ENCODE measurements at places on chromosomes 2 and 18.
A peak's percentile ranks its signal among the peaks of the same experiment; 100 is the strongest.

DNA sequence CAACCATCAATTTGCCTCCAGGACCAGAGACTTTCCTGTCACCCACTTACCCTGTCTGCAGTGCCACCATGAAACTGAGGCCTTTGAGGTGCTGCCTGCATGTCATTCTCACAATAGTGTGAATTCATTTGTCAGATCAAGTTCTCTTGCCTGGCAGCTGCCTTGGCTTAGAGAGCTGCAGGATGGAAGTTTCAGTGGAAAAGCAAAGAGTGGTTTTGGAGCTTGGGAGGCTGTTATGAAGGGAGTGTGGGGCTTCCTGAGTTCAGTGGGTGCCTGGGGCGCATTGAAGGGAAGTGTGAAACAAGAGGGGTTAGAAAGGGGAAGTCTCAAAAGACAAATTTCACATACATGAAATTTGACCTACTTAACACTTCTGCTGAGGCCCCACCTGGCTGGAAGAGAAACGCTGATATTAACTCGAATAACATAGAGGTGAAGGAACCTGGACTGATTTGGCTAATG is 7.9 kb upstream of the LBH start:
- DNase-seq: no peak

DNA sequence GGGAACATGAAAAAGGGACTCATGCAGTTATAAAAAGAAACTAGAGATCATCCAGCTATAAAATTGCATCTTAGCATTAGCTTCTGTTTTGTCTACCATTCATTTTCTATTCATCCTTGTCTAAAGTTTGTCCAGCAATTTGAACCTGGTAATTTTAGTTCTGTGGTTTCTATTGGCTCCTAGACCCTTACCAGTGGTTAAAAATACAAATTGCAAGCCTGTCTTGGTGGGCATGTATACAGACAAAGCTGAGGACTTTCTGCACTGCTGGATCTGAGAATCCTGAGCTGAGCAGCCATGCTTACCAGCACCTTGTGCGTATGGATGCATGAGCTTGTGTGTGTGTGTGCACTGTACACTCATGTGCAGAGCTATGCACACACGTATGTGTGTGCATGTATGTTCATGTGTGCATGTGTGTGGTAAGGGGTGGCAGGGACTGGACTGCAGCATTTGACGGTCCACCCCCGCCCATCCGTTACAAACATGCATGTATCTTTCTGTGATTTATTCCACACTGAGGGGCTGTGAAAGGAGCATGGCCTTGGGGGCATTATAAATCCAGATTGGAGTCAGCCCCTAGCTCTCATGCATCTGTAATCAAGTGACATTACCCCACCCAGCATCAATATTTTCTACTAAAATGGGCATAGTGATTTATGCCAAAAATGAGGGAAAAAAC is 144.7 kb downstream of the FAM210A start:
- DNase-seq: no peak

- no peak for DNase-seq
Measured at GRCh38 chr2:205837663-205838062, 155.4 kb downstream of the NRP2 start.

GRCh38 chr2:60357996-60358395 is 195.5 kb downstream of the BCL11A start:
- no peak for DNase-seq

DNA sequence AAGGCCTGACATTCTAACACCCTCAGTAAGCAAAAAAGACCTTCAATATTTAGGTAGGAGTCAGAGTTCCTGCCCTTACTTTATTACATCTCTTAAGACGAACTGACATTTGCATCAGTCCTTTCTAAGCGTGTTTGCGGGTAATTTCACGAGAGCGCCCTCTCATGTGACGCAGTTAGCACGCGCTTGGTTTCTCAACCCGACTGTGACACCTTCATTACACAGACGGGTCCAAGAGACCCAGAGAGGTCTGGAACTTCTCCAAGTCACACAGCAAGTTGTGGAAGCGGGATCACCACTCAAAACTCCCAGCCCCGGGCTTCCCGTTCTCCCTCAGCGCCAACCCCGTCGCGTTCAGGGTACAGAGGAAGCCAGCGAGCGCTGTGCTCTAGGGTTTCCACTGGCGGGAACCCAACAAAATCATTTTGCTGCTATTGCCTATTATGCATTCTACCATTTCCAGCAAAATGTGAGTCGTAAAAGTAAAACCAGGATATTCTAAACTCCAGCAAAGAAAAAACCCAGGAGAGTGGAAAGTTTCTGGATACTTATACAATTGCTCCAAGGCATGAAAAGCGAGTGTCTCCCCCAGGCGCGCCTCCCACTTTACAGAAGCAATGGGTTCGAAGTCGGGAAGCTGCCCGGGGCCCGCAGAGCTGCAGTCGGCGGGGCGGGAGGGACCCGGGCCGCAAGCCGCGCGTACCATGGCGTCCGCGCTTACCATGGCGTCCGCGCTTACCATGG is 601 bp downstream of the ENOSF1 start:
- peak; percentile 96 for DNase-seq
